T-helper 17 cell (primary cell): ENCODE measurements at places on chromosomes 7 and 10.

DNA sequence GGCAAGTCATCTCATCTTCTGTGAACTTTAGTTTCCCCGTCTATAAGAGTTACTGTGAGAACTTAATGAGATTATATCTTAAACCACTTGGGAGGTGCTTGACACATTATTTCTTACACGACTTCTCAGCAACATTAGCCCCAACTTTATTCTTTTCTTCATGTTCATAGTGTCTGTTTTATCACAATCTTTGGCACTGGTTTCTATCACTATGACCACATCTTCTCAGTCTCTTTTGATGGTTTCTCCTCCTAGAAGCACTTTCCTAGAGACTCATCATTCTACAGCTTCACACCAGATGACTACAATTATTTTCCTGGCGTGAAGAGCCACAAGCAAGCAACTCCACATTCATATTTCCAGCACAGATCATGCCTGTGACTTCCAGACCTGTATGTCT, 26.5 kb upstream of the BET1 start:
- no peak for DNase-seq

- no peak for DNase-seq
Measured at GRCh38 chr7:12320241-12320986, 83.3 kb downstream of the VWDE start.

DNA sequence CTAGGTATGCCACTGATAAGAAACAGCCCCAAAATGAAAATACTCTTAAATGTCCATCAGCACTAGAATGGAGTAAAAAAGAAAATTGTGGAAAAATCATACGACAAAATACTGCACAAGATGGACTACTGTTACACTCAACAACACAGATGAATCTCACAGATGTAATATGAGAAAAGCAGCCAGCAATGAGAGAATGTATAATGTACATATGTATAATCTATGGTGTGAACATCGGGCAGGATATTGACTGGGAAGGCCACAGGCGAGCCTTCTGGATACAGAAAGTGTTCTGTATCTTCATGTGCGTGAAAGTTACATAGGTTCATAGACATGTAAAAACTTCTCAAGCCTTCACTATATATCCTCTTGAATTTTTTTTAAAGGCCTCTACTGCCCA, 212.6 kb downstream of the PARD3 start:
- DNase-seq = no peak

DNA sequence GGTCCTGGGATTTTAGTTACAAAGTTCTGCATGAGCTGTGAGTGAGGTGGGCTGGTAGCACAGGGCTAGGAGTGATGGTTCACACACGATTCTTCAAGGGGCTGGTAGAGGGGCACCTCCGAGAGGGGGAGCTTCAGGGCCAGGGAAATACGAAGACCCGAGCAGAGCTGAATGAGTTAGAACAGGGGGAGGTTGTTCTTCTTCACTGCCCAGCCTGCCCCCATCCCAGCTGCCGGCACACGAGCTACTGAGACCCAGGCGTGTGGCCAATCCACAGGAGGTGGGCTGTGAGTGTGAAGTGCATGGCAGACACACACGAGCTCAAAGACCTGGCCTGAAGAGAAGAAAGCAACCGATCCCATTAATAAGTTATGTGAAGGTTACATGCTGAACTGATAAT, 256.2 kb upstream of the ZNF32 start:
- DNase-seq = no peak

DNA sequence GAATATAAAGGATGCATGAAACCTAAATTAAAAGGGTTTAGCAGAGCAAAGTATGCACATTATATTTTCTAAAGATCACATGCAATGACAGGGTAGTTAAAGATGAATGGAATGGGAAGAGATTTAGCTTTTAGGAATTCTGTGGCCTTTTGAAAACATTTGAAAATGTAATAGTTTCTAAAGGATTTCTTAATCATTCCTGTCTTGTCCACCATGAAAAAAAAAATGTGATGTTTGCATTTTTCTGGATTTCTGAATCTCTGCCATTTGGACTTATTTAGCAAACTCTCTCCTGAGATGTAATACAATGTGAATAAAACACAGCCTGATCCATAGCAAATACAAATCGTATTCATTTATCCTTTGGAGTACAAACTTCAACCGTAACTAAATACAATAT, 126.6 kb upstream of the RAB11FIP2 start:
- no peak for DNase-seq
